ENCODE measurements at places on chromosomes 4 and X.

DNA sequence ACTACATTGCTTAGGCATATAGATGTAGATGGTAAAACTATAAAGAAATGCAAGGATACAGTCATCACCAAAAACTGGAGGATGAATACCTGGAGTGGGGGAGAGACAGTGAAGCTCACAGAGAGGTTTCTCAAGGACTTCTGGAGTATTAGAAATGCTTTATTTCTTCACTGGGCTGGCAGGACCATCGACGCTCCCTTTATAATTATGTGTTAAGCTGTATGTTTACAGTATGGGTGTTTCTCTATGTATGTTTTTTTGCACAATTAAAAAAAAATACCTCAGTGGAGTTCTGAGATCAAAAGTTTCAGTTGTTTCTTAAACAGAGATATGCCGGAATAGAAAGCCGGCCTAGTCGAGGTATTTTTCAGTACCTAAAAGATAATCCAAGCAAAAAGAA, 201.3 kb downstream of the NSUN7 start:
- DNase-seq: no peak

DNA sequence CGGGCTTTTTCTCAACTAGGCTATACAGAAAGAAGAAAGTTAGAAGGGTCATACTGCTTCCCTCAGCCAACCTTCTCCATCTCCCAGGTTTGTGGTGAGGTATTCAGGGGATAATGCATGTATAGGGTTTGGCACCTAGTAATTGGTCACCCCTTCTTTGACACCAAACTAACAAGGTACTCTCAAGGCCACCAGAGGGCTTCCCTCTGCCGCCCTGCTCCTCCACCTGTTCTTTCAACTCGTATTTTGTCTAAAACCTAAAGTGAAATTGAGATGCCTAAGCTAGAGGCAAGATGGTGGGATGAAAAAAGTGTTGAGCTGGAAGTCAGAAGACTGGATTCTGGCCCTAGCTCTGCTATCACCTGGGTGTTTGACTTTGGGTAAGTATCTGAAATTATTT, 22.0 kb downstream of the CT47C1 start:
- no peak for DNase-seq

GRCh38 chr4:8847331-8847730, 24.3 kb downstream of the HMX1 start:
- DNase-seq: no peak

DNA sequence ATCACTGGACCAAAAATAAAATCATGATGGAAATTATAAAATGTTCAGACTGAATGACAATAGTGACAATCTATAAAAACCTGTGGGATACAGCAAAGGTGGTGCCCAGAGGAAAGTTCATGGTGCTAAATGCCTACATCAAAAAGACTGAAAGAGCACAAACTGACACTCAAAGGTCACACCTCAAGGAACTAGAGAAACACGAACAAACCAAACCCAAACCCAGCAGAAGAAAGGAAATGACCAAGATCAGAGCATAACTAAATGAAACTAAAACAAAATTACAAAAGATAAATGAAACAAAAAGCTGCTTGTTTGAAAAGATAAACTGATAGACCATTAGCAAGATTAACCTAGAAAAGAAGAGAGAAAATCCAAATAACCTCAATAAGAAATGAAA, 78.7 kb downstream of the ANAPC10 start:
- DNase-seq: no peak

- no peak for DNase-seq
These were observed 1.2 kb downstream of the SOD3 start for GRCh38 chr4:24796620-24797019.

- DNase-seq: no peak
These were observed 84.8 kb upstream of the SOX3 start for GRCh38 chrX:140589657-140590056.

- no peak for DNase-seq
These were observed 3.1 kb downstream of the SRPX2 start for GRCh38 chrX:100647095-100647494.

GRCh38 chr4:123265443-123265842, 131.2 kb upstream of the SPRY1 start:
- DNase-seq: no peak

GRCh38 chr4:25782482-25782881, 80.3 kb downstream of the SEL1L3 start:
- DNase-seq: no peak

GRCh38 chr4:6423575-6423974, 48.8 kb downstream of the PPP2R2C start:
- DNase-seq: no peak

DNA sequence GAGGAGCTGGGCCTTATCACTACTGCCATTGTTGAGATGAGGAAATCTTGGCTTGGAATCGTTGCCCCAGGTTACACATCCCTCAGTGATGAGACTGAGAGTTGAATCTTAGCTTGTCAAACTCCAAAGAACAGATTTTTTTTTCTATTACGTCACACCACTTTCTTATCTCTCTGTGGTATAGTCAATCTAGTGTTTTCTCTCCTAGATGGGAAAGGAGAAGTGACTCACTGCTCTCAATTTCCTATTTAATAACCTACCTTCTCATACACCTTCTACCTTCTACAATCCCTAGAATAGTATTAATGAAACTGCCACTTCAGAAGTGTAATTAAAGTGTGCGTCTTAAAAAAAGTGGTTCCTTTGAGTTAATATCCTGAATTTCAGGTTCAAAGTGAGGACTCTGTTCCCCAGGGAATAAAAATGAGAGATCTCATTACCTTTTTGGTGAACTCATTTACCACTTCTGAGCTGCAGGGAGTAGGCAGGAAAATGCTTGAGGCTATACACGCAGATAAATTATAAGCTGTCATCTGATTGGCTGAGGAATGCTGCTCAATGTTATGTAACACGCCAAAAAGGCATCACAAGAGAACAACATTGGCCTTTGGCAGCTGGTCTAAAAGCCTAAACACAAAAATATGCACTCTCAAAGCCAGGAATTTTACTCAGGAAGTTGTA, 59.3 kb downstream of the MAD2L1 start:
- DNase-seq: no peak

DNA sequence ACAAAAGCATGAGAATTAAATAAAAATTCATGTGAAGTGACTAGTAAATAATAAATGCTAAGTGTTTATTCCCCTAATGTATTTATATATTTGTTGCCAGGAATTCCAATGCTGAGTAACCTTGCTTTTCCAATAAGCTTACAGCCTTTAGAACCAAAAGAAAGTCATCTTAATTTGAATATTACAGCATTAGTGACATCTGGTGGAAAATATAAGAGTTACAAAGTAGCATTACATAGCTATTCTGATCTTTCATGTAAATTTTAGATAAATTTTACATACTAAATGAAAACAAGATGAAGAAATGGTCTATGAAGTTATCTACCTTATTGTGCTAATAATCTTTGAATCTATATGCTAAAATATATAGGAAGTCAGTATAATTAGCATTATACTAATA, 10.4 kb downstream of the MAD2L1 start:
- DNase-seq: no peak

- no peak for DNase-seq
These were observed 18.8 kb upstream of the RPS6KA3 start for GRCh38 chrX:20285511-20285910.

- no peak for DNase-seq
These were observed 14.6 kb downstream of the CTBP1 start for GRCh38 chr4:1234309-1234695.

GRCh38 chrX:118062048-118062789, 54.4 kb downstream of the KLHL13 start:
- no peak for DNase-seq

GRCh38 chr4:87122252-87122651, 98.2 kb downstream of the KLHL8 start:
- no peak for DNase-seq

DNA sequence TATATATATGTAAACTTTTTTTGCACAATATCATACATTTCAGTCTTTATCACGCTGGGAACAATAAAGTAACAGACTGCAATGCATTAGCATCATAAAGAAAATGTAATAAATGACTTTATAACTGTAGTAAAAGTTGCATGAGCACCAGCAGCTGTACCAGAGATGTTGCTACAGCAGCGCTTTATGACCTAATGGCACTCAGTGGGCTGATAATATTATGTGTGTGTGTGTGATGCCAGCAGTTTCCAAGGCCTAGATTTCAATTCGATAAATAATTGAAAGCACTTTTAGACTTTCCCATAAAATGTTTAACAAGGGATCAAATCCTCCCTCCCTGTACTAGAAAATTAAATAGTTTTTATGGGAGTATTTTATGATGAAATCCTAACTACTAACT, 367.6 kb upstream of the AGA start:
- no peak for DNase-seq

- no peak for DNase-seq
These were observed 45.7 kb downstream of the TRIM61 start for GRCh38 chr4:164931551-164932324.

DNA sequence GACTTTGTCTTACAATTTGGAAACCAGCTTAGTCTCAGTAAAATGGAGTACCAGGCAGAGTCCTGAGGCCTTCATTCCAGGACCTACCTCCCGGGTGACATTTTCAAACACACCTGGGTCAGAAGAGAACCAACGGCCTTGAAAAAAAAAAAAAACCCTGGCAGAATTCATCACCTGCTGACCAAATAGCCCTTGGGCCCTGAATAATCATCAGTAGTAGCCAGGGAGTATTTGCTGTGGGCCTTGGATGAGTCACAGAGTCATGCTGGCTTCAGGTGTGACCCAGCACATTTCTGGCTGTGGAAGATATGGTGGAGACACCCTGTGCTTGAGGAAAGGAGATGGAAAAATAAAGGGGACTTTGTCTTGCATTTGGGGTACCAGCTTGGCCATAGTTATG, 92.2 kb downstream of the LPAR4 start:
- DNase-seq: no peak

- DNase-seq: no peak
These were observed 164.4 kb upstream of the RAPGEF2 start for GRCh38 chr4:158938220-158939044.

GRCh38 chr4:93748373-93749291, 79.9 kb upstream of the ATOH1 start:
- DNase-seq: no peak

DNA sequence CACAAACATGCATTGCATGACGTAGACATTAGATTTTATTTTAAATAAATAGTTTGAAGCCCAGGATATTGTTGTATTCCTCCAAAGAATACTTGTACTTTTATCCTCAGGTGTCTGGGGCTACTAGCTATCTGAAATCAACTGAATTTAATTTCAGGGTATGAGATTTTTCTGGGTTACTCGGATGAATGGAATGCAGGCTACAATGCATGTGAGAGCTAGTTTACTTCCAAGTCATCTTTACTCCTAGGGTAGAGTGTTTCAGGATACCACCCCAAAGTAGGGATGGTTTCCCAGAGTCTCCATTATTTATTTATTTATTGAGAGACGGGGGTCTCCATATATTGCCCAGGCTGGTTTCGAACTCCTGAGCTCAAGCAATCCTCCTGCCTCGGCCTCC, 66.4 kb downstream of the HPRT1 start:
- no peak for DNase-seq

DNA sequence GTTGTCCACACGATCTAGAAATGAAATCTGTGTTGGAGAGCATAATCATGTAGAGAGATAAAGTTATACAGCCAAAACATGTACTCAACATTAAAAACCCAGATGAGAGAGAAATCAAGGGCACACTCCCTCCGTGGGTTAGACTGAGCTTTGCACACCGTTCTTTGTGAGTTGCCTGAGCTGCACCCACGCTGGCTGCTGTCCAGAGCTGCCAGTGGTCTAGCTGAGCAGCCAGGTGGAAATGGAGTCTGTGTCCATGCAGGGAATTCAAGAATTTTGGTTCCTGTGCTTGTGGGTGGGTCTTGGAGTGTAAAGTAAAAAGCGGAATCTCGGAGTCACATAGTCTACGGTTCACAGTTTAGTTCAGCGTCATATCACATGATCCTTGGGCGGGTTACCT, 84.6 kb downstream of the GPR143 start:
- no peak for DNase-seq

DNA sequence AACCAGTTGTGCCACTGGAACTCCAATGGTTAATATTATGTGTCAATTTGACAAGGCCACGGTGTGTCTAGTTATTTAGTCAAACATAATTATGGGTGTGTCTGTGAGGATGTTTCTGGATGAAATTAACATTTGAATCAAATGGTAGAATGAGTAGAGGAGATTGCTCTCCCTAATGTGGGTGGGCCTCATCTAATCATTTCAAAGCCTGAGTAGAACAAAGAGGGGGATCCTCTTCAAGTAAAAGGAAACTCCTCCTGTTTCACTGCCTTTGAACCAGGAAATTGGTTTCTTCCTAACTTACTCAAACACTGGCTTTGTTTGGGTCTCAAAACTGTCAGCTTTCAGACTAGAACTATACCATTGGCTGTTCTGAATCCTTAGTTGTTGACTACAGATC, 1692.1 kb downstream of the PCDH19 start:
- DNase-seq: no peak

DNA sequence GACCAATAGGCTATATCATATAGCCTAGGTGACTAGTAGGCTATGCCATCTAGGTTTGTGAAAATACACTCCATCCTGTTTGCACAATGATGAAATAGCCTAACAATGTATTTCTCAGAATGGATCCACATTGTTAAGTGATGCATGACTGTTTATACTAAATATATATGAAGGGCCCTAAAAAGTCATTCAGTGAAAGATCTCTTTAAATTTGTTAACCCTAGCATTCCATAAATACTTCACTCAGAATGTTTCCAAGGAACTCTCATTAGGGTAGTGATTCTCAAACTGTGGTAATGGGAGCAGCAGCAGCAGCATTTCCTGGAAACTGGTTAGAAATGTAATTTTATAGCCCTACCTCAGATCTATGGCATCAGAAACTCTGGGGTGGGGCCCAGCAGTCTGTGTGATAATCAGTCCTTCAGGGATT, 74.9 kb downstream of the PRRG1 start:
- DNase-seq: no peak

GRCh38 chr4:70895811-70896491, 6.2 kb upstream of the MOB1B start:
- DNase-seq: no peak

GRCh38 chr4:71709961-71710360, 73.9 kb downstream of the GC start:
- no peak for DNase-seq

DNA sequence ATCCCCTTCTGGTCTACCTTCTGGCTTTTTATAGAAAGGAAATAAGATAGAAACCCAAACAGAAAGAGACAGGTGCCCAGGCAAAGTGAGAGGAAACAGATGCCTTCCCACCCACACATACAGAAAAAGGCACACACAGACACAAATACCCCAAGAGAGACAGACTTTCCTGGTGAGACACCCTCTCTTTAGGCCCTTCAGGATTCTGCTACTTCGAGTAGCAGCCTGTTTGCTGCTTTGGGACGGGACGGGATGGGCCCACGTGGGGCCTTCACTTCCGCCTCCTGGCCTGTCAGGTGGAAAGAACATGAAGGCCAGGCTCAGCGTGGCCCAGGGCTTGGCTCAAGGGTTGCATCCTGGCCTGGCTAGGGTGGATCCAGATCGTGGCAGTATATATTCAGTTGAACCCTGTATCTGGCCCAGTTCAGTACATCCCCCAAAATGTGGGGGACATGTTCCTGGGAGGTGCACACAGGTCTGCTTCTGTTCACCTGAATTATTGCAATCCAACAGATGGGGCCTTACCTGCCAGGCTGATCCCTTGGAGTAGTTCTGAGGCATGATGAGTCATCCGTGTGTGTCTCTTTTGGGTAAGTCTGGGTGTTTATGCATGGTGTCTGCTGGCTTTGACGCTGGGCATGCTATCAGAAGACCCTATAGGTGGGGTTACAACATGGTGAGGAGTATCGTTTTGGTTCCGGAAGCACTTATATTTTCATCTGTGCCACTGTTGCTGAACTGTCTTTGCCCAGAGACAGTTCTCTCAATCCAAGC, 2.4 kb downstream of the ZNF275 start:
- DNase-seq: no peak

GRCh38 chr4:4521731-4522130, 20.1 kb downstream of the STX18 start:
- no peak for DNase-seq

Measured in head of caudate nucleus (tissue), 42 donors.